ENCODE measurements at places on chromosomes 6 and 20.

DNA sequence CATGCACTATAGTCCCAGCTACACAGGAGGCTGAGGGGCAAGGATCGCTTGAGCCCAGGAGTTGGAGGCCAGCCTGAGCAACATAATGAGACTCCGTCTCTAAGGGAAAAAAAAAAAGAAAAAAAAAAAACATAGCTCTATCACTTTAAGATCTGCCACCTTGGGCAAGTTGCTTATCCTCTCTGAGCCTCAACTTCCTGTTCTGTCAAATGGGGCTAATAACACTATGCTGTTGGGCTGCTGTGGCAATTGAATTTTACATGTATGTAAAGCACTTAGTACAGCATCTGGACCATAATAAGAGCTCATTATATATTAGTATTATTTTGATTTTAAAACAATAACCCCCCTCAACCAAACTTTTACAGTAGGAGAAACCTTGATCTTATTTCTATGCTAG, 141.5 kb downstream of the ATXN1 start:
- H3K27ac ChIP-seq: no peak overlapping the region

DNA sequence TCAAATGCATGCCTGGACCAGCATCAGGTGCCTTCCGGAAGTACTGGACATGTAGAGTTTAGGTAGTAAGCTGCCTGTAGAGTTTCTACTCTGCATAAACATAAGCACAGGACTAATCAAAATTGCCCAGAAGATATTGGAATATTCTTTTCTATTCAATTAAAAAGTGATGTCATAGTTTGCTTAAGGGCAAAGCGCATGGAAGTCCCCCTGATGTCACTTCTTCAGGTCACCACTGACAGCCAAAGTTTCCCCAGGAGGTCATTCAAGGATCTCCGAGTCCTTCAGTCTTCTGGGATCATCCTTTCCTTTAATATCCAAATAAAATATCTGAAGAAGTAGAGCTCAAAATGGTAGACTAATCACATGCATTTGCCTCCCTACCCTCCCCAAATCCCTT, 17.5 kb upstream of the RIN2 start:
- peaks cover 14% of the 10 kb centered on the region for H3K4me1 ChIP-seq
- no peak for DNase-seq
- H3K4me3 ChIP-seq: no peak overlapping the region
- no peaks in the 10 kb centered on the region for H3K36me3 ChIP-seq
- no peak overlapping the region for H3K27ac ChIP-seq
- no peaks in the 10 kb centered on the region for H3K27me3 ChIP-seq

DNA sequence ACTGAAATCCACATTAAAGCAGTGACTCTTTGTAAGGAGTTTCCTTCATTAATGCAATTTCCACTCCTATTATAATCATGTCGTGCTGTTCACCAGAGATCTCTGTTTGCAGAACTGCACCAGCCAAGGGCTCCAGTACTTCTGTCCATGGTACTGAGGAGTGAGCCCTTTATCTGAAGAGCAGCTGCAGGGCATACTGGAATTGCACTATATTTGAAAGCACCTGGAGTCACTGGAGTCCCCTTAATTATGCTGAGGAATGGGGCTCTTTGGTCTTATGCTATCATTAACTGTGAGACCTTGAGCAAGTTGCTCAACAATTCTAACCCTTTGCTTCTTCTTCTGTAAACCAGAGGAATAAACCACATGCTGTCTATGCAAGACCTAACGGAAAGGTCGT, 61.7 kb upstream of the NUP153 start:
- no peak overlapping the region for H3K4me3 ChIP-seq
- no peaks in the 10 kb centered on the region for H3K4me1 ChIP-seq
- no peaks in the 10 kb centered on the region for H3K27me3 ChIP-seq
- no peak overlapping the region for H3K27ac ChIP-seq
- no peak for DNase-seq

DNA sequence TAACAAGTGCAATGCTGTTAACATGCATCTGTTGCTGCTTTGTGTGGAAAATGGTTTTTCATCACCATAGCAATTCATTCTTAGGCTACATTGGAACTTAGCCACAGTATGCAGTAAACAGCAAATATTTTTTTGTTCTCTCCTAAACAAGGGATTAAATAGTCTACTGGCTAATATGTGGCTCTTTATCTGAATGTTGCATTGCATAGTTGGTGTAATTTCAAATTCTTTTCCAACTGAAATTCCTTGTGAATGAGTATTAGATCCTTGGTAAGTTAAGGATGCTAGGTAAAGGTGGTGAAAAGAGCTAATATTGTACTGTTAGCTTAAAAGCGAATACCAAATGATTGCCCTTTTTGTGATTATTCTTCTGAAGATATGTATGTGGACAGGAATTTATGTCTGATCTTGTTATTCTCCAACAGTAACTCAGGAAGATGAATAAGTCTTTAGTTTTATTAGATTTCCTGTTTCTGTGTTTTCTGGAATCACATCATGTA, 958 bp downstream of the MLIP start:
- H3K4me1 ChIP-seq: no peaks in the 10 kb centered on the region
- H3K27me3 ChIP-seq: no peaks in the 10 kb centered on the region
- H3K36me3 ChIP-seq: no peaks in the 10 kb centered on the region
- no peak for DNase-seq

DNA sequence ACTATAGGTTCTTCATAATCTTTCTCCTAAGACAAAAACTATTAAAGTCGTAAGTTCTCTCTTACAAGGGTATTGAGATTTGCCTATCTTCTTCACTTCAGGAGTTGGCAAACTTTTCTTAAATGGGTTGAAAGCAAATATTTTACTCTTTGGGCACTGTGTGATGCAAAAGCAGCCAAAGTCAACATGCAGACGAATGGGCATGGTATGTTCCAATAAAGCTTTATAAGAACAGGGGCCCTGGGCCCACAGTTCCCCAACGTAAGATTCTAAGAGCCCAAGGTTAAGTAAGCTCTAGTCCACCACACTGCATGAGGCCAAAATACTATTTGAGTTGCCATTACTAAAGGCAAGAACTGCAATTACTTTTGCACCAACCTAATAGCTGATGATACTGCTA, 11.5 kb downstream of the CD164 start:
- H3K27ac ChIP-seq: no peak overlapping the region
- H3K4me3 ChIP-seq: no peak overlapping the region
- H3K36me3 ChIP-seq: peaks cover 95% of the 10 kb centered on the region
- peaks cover 20% of the 10 kb centered on the region for H3K4me1 ChIP-seq
- DNase-seq: no peak

DNA sequence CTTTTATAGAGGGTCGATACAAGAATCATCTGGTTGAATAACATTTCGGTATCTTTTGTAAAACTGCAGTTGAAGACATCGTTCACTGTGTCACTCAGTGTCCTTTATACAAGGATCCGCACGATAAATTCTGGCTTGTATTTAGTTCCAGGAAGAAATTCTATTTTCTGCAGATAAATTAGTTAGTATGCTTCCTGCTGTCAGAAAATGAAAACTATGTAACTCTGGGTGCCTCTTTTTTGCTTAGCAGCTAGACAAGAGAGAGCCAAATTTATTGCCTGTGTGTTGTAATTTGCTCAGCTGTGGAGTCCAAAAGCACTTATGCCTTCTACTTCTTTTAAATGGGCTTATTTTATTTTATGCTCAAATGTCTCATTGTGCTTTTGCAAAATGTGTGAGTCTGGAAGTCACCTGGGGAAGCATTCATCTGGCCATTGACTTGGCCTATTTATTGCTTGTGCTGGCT, 56.5 kb upstream of the KCNK16 start:
- H3K27ac ChIP-seq: no peak overlapping the region
- H3K27me3 ChIP-seq: no peaks in the 10 kb centered on the region
- no peak overlapping the region for H3K4me3 ChIP-seq

DNA sequence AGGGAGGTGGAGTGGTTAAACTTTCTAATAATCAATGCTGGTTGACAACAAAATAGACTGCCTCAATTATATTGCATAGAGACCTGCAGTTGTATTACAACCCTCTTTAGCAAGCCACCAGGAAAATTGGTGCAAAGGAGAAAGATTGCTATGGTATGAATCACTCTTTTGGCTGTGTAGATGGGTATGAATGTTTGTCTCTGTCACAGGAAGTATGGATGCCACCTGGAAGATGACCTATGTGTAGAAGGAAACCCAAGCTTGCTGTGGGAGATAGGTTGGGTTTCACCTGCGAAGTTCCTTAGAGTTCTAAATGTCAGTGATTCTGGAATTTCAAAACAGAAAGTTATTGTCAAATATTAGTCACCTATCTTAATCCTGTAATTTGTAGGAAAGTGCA, 134.6 kb downstream of the SOBP start:
- DNase-seq: no peak
- no peak overlapping the region for H3K27ac ChIP-seq
- H3K36me3 ChIP-seq: no peaks in the 10 kb centered on the region
- H3K4me3 ChIP-seq: no peak overlapping the region

DNA sequence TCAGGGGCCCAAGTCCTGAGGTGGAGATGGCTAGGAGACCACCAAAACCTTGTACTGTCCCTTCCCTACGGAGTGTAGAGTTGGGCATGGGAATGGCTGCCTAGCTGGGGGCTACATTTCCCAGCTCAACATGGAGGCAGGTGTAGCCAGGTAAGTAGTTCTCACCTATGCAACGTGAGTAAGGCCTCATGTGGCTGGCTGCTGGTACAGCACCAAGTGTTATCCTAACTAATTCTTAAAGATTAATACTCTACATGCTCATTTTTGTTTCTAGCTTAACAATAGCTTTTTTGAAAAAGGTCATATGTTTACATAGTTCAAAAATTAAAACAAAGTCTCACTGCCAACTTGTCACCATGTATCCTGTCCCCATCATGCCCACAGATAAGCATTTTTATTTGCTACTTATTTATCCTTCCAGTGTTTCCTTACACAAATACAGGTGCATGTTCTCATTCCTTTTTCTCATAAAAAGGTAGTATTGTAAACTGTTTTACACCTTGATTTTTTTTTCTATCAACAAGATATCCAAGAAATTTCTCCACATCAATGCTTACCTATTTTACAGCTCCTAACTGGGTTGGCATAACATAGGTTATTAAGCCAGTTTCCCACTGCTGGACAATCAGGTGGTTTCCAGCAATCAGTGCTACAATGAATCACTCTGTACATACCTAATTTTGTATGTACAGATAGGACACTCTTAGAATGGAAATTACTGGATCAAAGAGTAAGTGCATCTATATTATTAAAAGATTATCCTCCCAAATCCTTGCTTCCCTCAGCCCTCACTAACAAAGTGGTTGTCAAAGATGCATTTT, 25.5 kb downstream of the ABHD12 start:
- H3K27ac ChIP-seq: no peak overlapping the region
- H3K27me3 ChIP-seq: no peaks in the 10 kb centered on the region
- no peaks in the 10 kb centered on the region for H3K36me3 ChIP-seq
- peaks cover 4% of the 10 kb centered on the region for H3K4me1 ChIP-seq
- H3K4me3 ChIP-seq: no peak overlapping the region

DNA sequence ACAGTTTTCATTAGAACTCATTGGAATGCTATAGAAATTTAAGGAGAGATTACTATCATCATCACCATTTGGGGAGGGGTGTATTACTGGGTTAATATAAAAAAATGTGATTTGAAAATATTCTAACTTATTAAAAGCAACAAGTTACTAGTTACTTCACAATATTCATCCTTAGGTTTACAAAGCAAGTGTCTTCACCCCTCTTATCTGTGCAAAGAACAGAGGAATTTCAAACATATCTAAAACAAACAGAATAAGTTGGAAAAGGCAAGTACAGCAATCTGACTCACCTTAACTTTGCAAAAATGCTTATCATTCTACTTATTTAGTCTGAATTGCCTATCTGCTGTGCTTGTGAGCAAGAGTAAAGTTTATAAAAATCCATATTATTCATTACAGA, 32.9 kb downstream of the DCBLD1 start:
- DNase-seq: no peak
- no peaks in the 10 kb centered on the region for H3K4me1 ChIP-seq
- H3K27me3 ChIP-seq: no peaks in the 10 kb centered on the region
- no peak overlapping the region for H3K27ac ChIP-seq
- H3K36me3 ChIP-seq: peaks cover 3% of the 10 kb centered on the region
- H3K4me3 ChIP-seq: no peak overlapping the region

DNA sequence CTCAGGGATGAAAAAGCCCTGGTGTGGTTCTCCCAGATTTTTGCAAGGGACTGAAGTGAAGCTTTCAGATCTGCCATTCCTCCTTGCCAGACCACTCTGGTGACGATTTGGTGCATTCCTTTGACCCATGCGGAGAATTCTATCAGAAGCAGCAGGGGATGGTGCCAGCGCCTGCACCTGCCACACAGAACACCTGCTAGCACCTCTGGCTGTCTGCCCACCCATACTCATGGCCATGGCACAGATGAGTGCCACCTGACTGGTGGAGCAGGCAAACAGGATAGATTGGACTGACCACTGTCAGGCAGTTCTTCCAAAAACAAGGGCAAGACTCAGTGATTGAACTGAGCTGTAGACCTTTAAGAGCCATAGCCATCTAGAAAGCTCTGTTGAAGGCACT, 107.1 kb downstream of the CDYL start:
- H3K27ac ChIP-seq: no peak overlapping the region
- DNase-seq: no peak
- no peaks in the 10 kb centered on the region for H3K27me3 ChIP-seq
- no peaks in the 10 kb centered on the region for H3K4me1 ChIP-seq
- H3K4me3 ChIP-seq: no peak overlapping the region

GRCh38 chr20:58700121-58700821, 7.7 kb downstream of the NPEPL1 start:
- H3K4me3 ChIP-seq: no peak overlapping the region
- peaks cover 71% of the 10 kb centered on the region for H3K36me3 ChIP-seq
- no peaks in the 10 kb centered on the region for H3K27me3 ChIP-seq
- DNase-seq: no peak
- no peaks in the 10 kb centered on the region for H3K4me1 ChIP-seq
- no peak overlapping the region for H3K27ac ChIP-seq

- H3K27ac ChIP-seq: no peak overlapping the region
- no peaks in the 10 kb centered on the region for H3K27me3 ChIP-seq
- H3K4me1 ChIP-seq: peaks cover 18% of the 10 kb centered on the region
Measured at GRCh38 chr20:49786668-49787370, 25.8 kb upstream of the SLC9A8 start.

- no peaks in the 10 kb centered on the region for H3K4me1 ChIP-seq
- H3K27ac ChIP-seq: no peak overlapping the region
- no peaks in the 10 kb centered on the region for H3K27me3 ChIP-seq
- no peak for DNase-seq
Measured at GRCh38 chr6:80133020-80133419, 26.5 kb downstream of the BCKDHB start.

- no peak overlapping the region for H3K27ac ChIP-seq
- no peak overlapping the region for H3K4me3 ChIP-seq
- DNase-seq: no peak
- H3K27me3 ChIP-seq: no peaks in the 10 kb centered on the region
Measured at GRCh38 chr6:13472099-13472498, 15.3 kb downstream of the GFOD1 start.

All from upper lobe of right lung (tissue), 1 donor.